ENCODE measurements at places on chromosomes 4 and X. TPM values are rescaled to one million over a fixed set of nuclear protein-coding genes. Genes with fewer than 3 reads are reported as not detected.

TAF1 gene
- polyA plus RNA-seq: 53.8 TPM

SSX3 gene
- not detected for polyA plus RNA-seq

SGMS2 gene
- 11.7 TPM for polyA plus RNA-seq

NHS gene
- 8.2 TPM for polyA plus RNA-seq

RHOH gene
- 0.75 TPM for polyA plus RNA-seq

GPR78 gene
- 0.13 TPM for polyA plus RNA-seq

CEP44 gene
- polyA plus RNA-seq: 33.8 TPM

PSAPL1 gene
- polyA plus RNA-seq: 0.08 TPM

P2RY10 gene
- 0.23 TPM for polyA plus RNA-seq

TRAM1L1 gene
- 13.8 TPM for polyA plus RNA-seq

VGLL1 gene
- polyA plus RNA-seq: 6.0 TPM

FHIP1A gene
- 4.1 TPM for polyA plus RNA-seq

KCND1 gene
- polyA plus RNA-seq: 4.5 TPM

KLF8 gene
- polyA plus RNA-seq: 18.0 TPM

ADH7 gene
- 0.13 TPM for polyA plus RNA-seq

SLC25A5 gene
- polyA plus RNA-seq: 199 TPM

LDB2 gene
- polyA plus RNA-seq: 86.8 TPM

SRPX2 gene
- polyA plus RNA-seq: 39.0 TPM

NLRP2B gene
- polyA plus RNA-seq: not detected

NOX1 gene
- 0.37 TPM for polyA plus RNA-seq

GAGE10 gene
- polyA plus RNA-seq: not detected

CFAP47 gene
- 0.63 TPM for polyA plus RNA-seq

EGF gene
- 0.45 TPM for polyA plus RNA-seq

MEPE gene
- 0.84 TPM for polyA plus RNA-seq

SSX4 gene
- polyA plus RNA-seq: not detected

TTC29 gene
- 0.77 TPM for polyA plus RNA-seq

SLC25A14 gene
- 27.8 TPM for polyA plus RNA-seq

MOSPD2 gene
- polyA plus RNA-seq: 22.9 TPM

TBX22 gene
- 0.11 TPM for polyA plus RNA-seq

SPINK2 gene
- 0.42 TPM for polyA plus RNA-seq

MAGEA4 gene
- polyA plus RNA-seq: not detected

HGFAC gene
- polyA plus RNA-seq: 1.5 TPM

CHIC2 gene
- polyA plus RNA-seq: 25.8 TPM

ATP6AP2 gene
- 123 TPM for polyA plus RNA-seq

SUPT20HL1 gene
- polyA plus RNA-seq: not detected

DGAT2L6 gene
- polyA plus RNA-seq: not detected

Data from left lung (tissue), 14 donors.